ENCODE measurements at places on chromosomes 1 and 21.

DNA sequence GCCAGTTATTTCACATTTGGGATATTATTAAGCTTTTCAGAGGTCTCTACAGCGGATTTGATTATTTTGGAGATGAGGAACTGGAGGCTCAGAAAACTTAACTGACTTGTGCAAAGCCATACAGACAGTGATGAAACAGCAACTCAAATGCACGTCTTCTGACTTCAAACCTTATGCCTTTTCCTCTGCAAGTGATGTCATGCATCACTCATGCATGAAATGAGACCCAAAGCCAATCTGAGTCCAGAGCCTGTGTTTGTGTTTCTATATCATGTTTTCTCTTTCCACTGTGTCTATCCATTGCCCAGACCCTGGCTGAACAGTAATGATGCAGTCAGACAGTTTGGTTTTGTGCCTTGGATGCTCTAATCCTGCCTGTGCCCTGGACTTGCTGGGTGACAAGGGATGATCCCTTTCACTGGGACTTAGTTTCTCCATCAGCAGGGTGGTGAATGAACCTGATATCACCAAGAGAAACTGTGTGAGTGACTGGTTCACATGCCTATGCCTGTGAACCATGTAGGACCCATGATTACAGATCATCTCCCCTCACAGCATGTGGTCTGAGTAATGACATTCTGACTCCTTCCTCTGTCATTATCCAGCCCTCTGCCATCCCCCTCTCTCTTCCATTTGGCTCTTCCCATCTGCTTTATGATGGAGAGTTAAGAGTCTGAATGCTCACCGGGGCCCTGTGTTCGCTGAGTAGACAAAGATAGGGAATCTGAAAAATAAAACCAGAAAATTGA, 33.4 kb downstream of the SLAMF6 start:
- no peak for DNase-seq

DNA sequence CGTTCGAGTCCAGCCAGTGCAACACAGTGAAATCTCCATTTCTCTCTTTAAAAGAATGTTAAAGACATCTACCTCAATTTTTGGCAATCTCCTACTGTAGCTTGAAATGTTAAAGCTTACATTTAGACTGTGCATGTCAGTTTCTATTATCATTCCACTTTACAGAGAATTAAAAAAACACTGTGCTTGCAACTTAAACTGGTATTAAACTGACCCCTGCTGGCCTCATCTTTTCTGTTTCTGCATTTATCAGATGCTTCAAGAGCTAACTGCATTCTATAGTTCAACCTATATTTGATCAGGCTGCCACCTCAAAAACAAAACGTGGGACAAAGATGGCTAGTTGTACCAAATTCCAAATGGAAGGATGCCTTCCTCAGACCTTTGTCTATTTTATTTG, 226.5 kb downstream of the SMYD3 start:
- peak; percentile 55 for DNase-seq

DNA sequence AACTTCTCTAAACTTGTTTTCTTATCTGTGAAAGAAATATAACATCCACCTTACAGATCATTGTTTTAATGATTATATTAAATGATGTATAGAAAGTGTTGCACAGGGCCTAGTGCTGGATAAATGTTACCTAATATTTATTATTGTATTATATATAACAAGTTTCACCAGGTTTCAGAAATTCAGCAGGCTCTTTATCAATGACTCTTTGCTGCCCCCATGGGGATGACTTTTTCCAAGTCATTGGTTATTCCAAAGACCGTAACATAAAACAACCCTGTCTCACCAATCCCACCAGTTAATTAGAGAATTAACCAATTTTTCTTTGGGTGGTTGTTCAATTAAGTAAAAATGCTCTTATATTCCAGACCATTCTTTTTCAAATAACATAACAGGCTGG, 7.3 kb upstream of the DEDD start:
- DNase-seq, result peak; percentile 68

DNA sequence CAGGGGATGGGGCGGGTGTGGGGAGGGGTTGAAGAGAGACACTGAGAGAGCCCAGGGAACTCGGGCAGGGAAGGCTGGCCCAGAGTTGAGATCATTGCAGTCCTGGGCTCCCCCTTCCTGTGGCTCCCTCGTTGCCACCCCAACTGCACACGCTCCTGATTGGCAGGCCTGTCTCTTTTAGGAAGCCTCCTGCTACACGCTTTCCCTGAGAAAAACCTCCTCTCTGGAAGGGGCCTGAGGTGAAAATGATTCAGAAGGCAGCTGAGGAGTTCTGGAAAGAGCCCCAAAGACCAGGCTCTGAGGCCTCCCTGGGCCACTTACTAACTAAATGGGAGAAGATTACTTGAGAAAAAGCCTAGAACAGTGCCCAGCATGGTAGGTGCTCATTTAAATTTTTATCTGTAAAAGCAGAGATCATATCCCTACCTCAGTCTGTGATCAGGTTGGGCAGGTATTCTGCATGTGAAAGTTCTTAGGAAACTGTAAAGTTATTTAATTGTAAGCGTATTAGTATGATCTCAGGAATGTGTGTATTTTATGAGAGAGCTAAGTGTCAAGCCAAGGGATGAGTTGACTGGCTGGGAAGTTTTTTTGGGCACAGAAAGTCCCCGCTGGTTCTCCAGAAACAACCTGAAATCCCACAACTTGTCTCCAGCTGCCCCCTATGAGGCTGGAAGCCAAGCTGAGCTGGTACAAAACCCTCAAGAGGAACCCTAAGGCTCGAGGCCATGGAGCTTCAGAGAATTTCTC, 65.2 kb upstream of the EPS8L3 start:
- peak; percentile 60 for DNase-seq

- no peak for DNase-seq
These were observed 11.0 kb downstream of the UBL4B start for GRCh38 chr1:110123224-110123623.

GRCh38 chr1:44035726-44036408, 4.6 kb upstream of the SLC6A9 start:
- no peak for DNase-seq

GRCh38 chr1:56436912-56437417, 142.4 kb downstream of the PLPP3 start:
- no peak for DNase-seq

GRCh38 chr1:200558866-200559459, 61.6 kb downstream of the KIF14 start:
- peak; percentile 64 for DNase-seq

DNA sequence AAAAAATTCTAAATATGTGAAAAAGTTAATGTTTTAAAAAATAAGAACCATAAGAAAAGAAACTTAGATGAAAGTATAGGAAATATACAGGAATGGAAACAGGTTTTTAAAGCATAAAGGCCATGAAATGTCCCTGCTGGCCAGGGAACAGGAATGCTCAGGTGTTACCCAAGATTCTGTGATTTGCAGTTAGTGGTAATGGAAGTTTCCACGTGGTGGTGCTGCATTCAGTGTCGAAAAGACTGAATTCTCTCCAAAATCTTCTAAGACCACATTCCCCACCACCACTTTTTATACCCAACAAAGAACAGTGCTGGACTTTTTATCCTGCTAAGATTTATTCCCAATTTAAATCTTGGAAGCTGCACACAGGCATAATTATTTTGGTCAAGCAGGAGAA, 126.2 kb downstream of the PRRX1 start:
- no peak for DNase-seq

- DNase-seq, result no peak
These were observed 17.0 kb upstream of the KCNA10 start for GRCh38 chr1:110535985-110536384.

DNA sequence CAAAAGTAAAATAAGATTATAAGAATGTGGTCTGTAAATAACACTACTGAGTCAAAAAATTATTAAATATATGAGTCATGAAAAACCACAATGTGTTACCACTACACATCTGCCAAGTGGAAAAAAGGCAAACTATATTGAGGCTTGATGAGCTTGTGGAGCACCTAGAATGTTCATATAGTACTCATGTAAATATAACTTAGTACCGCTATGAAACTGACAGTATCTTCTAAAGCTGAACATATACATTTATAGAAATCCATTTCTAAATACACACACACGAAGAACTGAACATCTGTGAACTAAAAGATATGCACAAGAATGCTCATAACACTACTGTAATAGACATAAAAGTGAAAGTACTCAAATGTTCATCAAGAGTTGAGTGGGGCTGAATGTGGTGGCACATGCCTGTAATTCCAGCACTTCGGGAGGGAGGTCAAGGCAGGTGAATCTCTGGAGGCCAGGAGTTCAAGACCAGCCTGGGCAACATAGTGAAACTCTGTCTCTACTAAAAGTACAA, 18.5 kb upstream of the GBP3 start:
- DNase-seq, result peak; percentile 78

GRCh38 chr1:52264530-52265115, 101.4 kb downstream of the CC2D1B start:
- DNase-seq, result no peak

DNA sequence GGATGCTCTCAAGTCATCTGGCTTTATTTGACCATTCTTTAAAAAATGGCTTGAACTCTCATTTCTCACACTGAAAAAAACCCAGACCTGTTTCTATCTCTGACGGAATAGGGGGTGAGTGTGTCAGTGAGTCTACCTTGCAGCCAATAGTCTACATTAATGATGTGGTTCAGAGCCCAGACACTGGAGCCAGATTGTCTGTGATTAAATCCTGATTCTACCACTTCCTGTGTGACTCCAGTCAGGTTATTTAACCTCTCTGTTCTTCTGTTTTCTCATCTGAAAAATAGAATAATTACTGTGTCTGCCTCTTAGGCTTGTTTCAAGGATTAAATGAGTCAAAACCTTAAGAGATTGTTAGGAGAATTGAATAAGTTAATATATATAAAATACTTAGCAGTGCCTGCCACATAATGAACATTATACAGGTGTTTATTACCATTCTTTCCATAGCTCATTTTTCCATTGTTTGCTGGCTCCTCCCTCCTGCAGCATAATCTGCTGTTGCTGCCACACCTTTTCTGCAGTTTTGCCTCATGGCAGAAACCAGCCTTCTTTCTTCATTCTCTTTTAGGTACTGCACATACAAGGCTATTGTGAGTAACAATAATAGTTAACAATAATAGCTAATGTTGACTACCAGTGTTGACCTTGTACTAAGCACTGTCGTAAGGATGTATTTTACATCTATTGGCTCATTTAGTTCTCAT, 157.6 kb upstream of the IVNS1ABP start:
- peak; percentile 39 for DNase-seq

DNA sequence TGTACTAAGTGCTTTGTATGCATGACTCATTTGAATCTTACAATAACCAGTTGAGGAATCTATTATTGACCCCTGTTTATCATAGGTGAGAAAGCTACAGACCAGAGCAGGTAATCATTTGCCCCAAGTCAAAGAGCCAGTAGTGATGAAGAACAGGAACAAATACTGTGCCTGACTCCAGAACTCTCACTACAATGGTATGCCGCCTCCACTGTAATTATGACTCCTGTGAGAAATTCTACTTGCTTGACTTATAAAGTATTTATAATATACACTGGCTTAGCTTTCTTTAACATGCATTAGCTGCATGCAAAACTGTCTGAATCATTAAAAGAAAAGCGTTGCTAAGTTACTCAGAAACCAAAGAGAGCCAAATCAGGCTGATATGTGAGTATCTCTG, 92.6 kb downstream of the ZNF281 start:
- DNase-seq, result peak; percentile 73

DNA sequence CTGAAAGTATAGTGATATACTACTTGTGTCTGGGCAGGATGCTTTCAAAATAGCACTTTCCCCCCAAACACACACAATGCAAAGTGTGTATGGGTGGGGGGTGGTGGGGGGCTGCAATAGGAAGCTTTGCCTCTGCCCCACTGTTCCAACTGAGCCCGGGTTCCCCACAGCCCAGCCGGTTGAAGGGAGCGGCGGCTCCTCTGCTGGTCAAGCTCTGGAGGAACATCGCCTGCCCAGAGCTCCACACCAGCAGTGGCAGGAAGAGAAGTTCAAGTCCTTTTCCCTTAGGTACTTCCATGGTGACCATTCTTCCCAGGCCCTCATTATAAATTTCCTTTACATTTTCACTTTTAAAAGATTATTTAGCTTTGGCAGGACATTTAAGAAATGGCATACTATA, 74.9 kb downstream of the CAPZB start:
- no peak for DNase-seq

GRCh38 chr1:113904293-113904673, 316 bp downstream of the AP4B1 start:
- no peak for DNase-seq

- DNase-seq, result peak; percentile 65
These were observed 18.5 kb downstream of the PLA2G2D start for GRCh38 chr1:20100632-20101355.

DNA sequence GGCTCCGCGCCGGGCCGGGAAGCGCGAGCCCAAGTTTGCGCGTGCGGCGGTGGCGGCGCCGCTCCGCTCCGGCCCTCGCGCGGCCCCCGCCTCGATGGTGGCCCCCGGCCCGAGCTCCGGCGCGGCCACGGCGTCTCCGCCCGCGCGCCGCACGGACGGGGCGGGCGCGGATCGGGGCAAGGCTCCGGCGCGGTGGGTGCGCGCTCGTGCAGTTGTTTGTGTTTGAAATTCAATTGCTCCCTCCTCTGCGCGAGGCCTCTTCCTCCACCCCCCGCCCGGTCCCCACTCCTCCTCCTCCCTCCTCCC, at the start of gene HDGF:
TSS of gene HDGF (minus strand) at position 225 of the 306 bp plus-strand sequence. CDS start 246 bp downstream, outside the sequence.
- no peak for DNase-seq

DNA sequence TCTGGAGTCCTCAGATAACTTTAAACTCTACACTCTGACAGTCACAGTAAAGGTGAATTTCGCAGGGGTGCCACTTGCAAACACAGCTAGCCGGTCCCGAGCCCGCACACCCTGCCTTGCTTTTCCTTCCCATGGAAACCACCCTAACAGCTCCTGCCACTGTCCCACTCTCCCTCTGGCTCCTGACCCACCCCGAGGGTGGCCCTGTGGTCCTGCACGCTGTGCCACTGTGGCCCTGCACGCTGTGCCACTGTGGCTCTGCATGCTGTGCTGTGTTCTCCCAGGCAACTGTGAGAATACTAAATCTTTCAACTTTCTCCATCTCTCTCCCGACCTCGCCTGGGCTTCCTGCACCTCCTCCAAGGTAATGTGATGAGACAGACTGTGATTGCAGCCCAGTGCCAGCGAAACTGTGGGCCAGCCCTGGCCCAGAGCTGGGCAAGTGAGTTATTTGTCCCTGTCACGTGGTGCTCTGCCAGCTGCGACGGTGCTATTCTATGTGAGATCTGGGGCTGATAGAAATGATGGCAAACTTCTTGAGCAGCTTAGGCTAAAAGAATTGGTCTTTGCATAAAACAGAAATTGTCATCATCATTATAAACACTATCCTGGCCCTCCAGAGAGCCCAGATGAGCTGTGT, 63.4 kb upstream of the TARBP1 start:
- no peak for DNase-seq

DNA sequence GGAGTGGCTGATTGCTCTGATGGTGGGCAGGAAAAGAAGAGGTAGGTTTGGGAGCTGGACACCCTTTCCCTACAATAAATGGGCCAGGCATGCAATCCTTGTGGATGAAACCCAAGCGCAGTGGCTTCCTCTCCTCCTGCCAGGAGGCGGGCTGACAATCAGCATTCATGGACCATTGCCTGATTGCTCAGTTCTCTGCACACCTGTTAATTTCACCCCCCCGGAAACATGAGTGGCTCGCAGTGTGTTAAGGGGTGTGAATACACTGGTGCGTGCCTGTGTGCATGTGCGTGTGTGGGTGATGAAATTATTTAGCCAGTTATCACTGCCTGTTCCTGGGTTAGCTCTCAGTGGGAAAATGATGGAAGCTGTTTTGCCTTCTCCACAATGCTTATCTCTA, 310.7 kb downstream of the PCP4 start:
- DNase-seq, result no peak

GRCh38 chr1:67323087-67323486, 15.4 kb downstream of the IL12RB2 start:
- DNase-seq, result no peak

- peak; percentile 66 for DNase-seq
These were observed 107.2 kb downstream of the KCNK1 start for GRCh38 chr1:233721004-233721595.

Measured in epithelial cell of esophagus (primary cell).